Activated CD8-positive, alpha-beta memory T cell treated with anti-CD3 and anti-CD28 coated beads for 4 hours (primary cell): ENCODE measurements at places on chromosomes 2 and 18.

DNA sequence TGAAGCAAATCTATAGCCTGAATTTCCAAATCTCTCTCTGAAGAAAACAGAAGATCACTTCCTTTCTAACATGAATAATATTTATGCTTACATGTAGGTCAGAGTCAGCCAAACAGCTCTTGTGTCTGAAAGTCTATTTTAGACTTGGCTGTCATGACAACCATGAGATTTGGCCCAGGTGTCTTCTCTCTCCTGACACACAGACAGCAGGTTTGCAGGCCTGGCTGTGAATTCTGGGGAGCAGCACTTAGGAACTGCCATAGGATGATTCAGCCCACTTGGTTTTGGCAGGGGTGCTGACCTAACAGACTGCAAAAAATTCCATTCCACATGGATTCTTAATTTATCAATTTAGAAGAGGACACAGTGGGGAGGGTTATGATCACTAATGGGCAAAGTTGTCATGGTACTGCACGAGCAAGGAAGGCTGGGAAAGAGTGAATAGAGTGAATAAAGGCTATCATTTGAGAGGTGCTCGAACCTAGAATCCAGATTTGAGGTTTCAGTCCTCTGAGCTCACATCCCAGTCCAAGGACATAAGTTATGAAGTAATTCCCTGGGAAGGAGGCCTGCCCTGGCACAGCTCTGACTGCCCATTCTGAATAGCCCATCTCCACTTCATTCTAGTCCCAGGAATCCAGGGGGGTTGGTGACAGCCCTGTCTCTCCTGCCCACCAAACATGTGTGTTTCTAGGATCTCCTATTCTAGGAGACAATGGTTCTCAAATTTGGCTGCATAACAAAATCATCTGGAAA, 453.9 kb upstream of the TRIB2 start:
- DNase-seq, result no peak

DNA sequence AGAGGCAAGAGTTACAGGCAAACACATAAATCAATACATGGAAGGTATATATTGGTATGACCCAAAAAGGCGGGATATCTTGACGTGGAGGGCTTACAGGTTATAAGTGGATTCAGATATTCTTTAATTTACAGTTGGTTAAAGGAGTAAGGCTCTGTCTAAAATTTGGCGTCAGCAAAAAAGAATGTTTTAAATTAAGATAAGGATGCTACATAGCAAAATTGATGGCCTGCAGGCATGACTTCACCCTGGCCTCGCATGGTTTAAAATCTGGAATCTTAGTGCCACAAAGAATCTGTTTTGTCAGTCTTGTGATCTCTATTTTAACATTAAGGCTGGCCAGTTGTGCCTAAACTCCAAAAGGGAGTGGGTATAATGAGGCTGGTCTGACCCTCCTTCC, 58.4 kb upstream of the REL start:
- DNase-seq, result no peak

- DNase-seq, result no peak
These were observed 980.1 kb upstream of the POU3F3 start for GRCh38 chr2:103873716-103874351.

GRCh38 chr2:187546762-187547333, 7.4 kb downstream of the TFPI start:
- no peak for DNase-seq

- DNase-seq, result no peak
These were observed 185.0 kb upstream of the TMEFF2 start for GRCh38 chr2:192379736-192380135.

GRCh38 chr2:9332853-9333245, 90.5 kb downstream of the ITGB1BP1 start:
- DNase-seq, result no peak

- DNase-seq, result no peak
These were observed 83.4 kb downstream of the TPGS2 start for GRCh38 chr18:36745219-36745975.

GRCh38 chr2:20418519-20418918, 28.4 kb upstream of the RHOB start:
- no peak for DNase-seq
